Activated T-cell treated with anti-CD3 and anti-CD28 coated beads for 48 hours (primary cell): ENCODE measurements at places on chromosomes 1 and 21.
A peak's percentile ranks its signal among the peaks of the same experiment; 100 is the strongest.

- no peak for DNase-seq
Measured at GRCh38 chr1:87201768-87202167, 126.9 kb upstream of the LMO4 start.

DNA sequence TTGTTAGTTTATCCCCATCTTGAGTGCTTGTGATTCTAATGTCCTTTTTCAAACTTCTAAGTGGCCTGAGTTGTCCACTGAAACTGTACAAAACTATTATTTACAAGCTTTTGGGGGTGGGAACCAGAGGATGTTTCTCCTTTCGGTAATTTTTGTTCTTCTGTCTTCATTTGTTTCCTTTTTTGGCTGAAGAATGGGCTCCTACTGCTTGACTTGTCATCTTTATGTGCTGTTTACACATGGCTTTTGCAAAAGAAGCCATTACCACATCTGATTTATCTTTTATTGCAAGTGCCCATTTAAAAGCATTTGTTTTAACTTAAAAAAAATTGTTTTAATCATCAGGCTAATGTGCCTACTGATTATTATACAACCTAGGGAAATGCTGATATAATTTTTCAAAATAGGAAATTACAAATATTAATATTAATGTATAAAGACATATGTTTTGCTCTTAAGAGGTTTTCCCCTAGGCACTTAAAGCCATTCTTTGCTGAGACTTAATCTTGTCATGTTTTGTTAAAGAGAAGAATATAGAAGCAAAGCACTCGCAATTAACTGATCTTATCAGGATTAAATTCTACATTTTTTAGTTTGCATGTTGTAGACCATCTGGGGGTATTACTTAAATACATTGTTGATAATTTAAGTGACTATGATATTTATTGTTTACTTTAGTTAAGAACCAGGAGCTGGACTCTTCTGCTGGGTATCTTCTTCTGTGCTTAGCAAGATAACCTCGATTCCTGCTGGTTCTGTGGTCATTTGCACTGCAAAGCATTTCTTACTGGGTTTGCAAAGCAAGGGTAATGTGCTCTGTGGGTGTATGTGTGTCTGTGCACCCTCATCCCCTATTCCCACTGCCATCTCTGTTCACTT, 40.1 kb downstream of the TMEM200B start:
- DNase-seq, result no peak

GRCh38 chr1:166169182-166169581, 2.4 kb upstream of the FAM78B start:
- DNase-seq, result no peak

- DNase-seq, result no peak
Measured at GRCh38 chr1:44048532-44049215, 17.4 kb upstream of the SLC6A9 start.

GRCh38 chr1:154568157-154568815, 708 bp downstream of the CHRNB2 start:
- DNase-seq, result no peak

DNA sequence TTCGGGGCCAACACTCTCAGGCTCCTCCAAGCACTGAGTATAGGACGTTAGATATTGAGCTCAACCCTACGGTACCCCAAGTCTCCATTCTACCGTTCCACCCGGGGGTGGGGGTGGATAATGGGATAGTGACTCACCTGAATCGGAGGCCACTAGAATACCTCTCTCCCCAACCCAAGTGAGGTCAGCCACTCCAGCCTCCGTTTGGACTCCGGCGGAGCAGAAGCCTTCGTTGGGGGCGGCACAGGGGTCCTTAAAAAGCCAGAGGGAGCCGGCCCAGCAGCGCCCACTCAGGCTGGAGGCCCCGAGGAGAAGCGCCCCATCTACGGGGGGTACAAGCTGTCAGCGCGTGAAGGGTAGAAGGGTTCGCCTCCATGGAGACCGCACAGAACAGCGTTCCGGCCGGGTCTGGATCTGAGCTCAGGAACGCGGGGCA, 556 bp downstream of the WDR77 start:
- peak; percentile 30 for DNase-seq

GRCh38 chr1:110734133-110734680, 59.5 kb upstream of the KCNA3 start:
- DNase-seq, result no peak

- peak; percentile 46 for DNase-seq
Measured at GRCh38 chr1:12658531-12659453, 14.9 kb downstream of the AADACL4 start.

DNA sequence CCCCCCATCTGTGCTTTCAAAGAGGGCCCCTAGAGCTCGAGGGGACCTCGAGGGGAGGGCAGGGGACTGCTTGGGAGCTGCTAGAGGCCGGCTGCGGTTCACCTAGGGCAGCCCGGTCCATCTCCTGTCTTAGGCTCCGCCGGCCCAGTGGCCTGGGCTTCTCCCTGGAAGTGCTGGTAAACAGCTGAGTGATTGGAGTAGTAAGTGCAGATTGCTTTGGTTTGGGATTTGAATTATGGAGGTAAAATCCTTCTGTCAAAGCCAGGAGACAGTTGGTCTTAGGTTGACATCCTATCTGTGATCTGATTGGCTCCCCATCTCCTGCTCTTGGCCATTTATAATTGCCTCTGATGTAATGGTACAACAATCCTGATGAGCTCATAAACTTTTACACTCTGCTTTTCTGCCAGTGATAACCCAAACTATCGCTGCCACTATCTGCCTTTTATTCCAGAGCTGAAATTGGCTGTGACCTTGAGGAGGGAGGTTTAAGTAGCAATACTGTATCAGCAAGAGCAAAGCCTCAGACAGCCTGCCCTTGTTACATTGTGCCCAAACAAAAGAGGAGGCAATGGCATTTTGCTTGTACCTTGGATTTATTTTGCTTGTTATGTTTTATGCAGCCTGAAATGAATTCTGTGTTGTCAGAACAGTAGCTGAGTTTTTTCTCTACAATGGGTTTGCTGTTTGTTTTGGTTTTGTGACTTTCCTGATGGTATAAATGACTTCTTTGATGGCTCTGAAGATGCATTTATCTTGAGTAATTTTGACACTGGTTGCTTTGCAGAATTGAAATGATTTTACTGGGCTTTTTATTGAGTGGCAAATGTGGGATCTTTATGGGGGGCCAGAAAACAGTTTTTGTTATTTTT, 2.4 kb downstream of the ARID1A start:
- no peak for DNase-seq

GRCh38 chr21:45510466-45510955, 31.7 kb downstream of the SLC19A1 start:
- no peak for DNase-seq

- no peak for DNase-seq
Measured at GRCh38 chr1:168135921-168136708, 615 bp downstream of the GPR161 start.

DNA sequence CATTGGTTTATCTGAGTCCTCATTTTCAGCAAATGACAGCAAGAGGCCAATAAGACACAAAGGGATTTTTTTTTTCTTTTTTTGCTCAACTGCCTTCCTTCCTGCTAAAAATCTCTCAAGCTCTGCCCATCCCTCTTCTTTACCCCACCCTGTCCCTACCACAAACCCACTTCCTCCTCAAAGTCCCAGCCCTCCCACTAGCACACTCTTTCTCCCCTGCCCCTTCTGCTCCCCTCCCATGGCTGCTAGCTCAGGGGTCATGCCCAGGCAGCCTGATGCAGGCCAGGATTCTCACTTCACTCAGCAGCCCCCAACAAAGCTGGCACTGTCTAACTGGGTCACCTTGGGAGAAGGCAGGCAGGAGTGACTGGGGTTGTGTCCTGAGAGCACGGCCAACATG, 28.8 kb upstream of the PPP2R5A start:
- DNase-seq, result no peak

GRCh38 chr1:117179471-117179870, 31.3 kb downstream of the VTCN1 start:
- no peak for DNase-seq

- DNase-seq, result no peak
Measured at GRCh38 chr21:42118901-42119300, 47.8 kb downstream of the UMODL1 start.

GRCh38 chr1:7469255-7469938, 301.7 kb upstream of the VAMP3 start:
- no peak for DNase-seq

GRCh38 chr1:172041102-172041501, 199.8 kb downstream of the DNM3 start:
- no peak for DNase-seq

- DNase-seq, result no peak
Measured at GRCh38 chr1:244920911-244921761, 56.8 kb upstream of the HNRNPU start.

DNA sequence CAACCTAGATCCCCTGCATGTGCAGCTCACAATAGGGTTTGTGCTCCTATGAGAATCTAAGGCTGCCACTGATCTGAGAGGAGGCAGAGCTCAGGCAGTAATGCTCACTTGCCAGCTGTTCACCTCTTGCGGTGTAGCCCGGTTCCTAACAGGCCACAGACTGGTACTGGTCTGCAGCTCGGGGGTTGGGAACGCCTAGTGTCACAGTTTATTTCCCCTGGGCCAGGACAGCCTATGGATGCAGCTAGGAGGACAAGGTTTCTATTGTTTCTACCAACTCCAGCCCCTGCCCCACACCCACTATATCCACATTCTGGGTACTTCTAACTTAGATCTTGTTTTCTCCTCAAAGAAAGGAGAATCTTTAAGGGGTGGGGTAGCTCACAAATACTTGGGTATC, 58.7 kb upstream of the PRRC2C start:
- no peak for DNase-seq

GRCh38 chr1:223733898-223734852, 21.8 kb downstream of the CAPN2 start:
- no peak for DNase-seq

DNA sequence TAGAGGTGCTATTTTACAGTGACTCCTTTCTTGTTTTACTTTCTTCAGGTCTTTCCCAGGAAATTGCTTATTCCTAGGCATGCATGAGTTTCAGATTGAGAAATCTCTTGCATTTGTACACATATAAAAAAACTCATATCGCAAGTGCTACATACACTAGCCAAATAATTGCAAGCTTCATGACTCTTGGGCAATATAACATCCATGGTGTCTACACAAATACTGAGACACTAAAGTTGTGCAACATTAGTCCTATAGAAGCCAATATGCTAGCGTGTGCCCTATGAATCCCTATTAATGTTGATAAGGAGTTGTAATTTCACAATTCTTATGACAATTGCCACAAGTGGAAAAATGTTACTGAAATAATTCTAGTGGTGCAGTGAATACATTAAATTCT, 591.0 kb downstream of the ADGRL2 start:
- DNase-seq, result no peak

- DNase-seq, result no peak
Measured at GRCh38 chr1:92587445-92587844, 100.7 kb upstream of the GFI1 start.

GRCh38 chr1:2422523-2422922, 10.2 kb upstream of the PEX10 start:
- no peak for DNase-seq

- no peak for DNase-seq
Measured at GRCh38 chr1:17957588-17958267, 149.9 kb upstream of the IGSF21 start.

GRCh38 chr1:119632841-119633240, 15.2 kb downstream of the ZNF697 start:
- no peak for DNase-seq

- no peak for DNase-seq
Measured at GRCh38 chr21:46379105-46379504, 55.1 kb downstream of the PCNT start.

- no peak for DNase-seq
Measured at GRCh38 chr1:175493321-175494010, 249.9 kb downstream of the TNR start.

GRCh38 chr21:45282283-45283034, 5.2 kb downstream of the POFUT2 start:
- DNase-seq, result no peak

DNA sequence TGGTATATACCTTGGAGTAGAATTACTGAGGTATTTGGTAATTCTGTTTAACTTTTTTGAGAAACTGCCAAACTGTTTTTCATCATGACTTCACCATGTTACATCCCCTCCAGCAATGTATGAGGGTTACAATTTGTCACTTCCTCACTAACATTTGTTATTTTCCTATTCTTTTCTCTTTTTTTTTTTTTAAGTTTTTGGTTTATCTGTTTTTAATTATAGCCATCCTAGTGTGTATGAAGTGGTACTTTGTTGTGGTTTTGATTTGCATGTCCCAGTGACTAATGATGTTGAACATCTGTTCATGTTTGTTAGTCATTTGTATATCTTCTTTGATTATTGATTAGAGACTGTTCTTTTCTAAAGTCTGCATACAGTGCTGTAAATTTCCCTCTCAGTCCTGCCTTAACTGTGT, 147.3 kb downstream of the HS2ST1 start:
- DNase-seq, result no peak

DNA sequence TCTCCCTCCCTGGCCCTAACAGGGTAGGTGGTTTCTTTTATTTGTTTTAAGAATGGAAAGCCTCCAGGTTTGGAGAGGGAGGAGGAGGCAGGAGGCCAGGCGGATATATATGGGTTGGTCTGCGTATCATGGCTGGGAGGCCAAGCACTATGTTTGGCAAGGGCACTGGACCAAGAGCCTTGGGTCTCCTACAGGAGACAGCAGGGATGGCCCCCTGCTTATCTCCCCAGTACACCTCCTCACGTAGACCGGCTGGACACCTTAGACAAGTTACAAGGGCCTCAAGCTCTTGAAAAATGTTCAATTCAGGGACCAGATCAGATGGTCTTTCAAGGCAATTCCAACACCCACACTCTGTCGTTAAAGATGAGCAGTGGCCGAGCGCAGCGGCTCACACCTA, 10.9 kb downstream of the SLC41A1 start:
- DNase-seq, result no peak

DNA sequence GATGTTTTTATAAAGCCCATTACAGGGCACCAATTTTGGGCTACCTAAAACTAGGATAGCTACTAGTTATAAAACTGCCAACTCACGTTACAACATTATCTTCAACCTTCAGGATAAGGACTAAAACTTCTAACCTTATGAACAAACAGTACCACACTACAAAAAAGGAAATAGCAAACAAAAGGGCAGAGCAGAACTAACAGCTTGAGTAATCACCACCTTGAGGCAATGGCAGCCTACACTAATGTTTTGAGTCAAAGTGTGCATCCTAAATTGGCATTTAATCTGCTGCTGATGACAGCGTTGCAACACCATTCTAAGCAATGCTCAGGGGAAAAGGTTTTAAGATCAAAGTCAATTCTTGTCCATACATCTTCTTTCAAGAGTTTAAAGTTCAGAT, 27.2 kb downstream of the PTP4A2 start:
- no peak for DNase-seq

GRCh38 chr1:119808491-119808890, 2.8 kb downstream of the REG4 start:
- no peak for DNase-seq
